ENCODE measurements at places on chromosomes 12 and 14.

DNA sequence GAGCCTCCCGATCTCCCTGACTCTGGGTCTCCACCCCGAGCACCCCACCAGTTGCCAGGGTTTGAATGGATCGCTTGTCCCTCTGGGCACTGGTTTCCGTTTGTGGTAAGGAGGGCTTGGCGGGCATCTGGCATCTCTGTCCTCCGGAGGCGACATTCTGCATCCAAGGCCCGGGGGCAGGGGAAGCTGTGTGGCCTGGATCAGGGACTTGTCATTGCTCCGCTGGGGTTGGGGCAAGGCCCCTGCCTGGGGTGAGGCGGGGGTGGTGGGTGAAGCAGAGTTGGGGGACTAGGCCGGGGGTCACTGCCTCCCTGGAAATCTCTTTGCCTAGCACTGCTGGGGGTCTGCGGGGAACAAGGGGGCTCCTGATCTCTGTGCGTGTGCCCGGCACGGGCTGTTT, 30.2 kb downstream of the KIF26A start:
- no peak for DNase-seq

GRCh38 chr14:30443368-30444007, 115.5 kb upstream of the G2E3 start:
- no peak for DNase-seq

DNA sequence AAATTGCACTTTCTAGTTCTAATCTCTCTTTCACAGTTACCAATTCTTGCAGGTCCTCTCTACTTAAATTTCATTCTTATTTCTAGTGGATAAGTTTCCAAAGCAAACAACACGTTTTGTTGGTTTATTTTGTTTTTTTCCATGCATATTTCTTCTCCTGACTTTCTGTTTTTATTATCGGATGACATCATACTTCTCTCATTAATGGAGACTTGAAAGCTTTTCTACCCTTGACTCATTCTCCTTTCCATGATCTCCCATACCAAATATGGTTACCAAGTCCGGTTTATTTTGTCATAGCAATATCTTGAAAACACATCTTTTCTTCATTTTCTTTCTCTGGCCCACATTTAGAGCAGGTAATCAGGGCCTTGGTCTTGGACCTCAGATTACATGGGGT, 796.5 kb downstream of the GALC start:
- DNase-seq, result no peak

DNA sequence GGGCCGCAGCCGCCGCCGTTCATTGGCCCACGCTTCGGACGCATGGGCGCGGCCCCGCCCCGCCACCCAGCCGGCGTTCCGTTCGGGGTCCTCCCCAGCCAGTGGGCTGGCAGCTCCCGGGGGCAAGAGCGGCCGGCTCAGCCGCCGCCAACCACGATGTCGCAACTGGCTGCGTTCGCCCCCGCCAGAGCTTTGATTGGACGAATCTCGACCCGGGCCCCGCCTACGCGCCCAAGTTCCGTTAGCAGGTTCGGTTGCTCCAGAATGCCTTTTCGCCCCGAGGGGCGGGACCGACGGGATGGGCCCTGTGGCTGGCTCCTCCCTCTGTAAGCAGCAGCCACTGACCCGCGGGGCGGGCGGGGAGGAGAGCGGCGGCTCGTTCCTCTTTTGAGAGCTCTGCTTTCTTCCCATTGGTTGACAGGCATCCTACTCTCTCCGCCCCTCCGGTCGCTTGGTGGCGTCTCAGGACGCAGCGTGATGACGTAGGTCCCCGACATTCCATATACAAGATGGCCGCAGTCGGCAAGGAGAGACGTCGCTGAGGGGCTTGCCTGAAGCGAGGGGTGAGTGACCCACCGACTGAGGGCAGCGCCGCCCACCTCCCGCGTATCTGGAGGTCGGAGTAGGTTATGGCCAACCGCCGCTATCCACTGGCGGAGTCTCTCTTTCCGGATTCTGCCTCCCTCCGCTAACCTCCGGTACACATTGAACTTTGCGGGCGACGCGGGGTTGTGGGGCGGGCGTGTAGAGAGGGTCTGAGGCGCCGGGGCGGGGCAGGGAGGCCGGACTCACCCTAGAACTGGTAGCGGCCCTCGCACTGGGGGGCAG, at the start of gene CCNK:
TSS of gene CCNK (plus strand) at position 493 of the 828 bp plus-strand sequence. CDS start 11,269 bp downstream, outside the sequence.
- peak; percentile 99 for DNase-seq

DNA sequence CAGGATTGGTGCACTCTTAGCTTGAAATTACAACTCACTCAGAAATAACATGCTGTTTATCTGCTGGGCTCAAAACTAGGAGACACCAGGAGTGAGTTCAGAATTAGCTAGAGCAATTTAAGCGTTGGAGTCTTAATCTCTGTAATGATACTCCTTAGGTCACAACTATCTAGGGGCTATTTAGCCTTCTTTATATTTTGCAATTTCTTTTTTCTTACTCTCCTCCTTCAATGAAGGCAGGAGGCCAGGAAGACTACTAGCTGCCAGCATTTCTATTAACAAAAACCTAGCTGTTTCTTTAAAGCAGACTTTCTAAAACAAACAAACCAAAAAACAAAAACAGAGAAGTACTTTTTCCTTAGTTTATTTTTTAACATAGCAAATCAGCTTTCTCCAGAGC, 226.2 kb downstream of the TRHDE start:
- DNase-seq, result no peak

DNA sequence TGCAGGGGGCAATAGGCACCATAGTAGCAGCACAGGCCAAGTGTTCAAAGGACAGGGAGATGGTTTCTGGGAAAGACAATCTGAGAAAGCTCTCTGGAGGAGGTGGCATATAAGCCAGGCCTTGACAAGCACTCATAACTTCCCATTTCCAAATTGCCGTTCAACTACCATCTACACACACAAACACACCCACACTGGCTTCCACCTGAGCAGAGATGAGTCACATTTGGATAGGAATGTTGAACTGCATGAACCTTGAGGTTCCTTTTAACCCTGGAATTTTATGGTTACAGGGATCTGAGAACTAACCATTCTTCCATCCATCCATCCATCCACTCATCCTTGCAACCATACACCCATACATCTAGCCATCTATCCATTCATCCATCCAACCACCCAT, 86.6 kb downstream of the KSR2 start:
- DNase-seq, result no peak

- DNase-seq, result no peak
These were observed 2.6 kb upstream of the KRT79 start for GRCh38 chr12:52836491-52837412.

GRCh38 chr14:102727336-102728095, 49.7 kb upstream of the TRAF3 start:
- DNase-seq, result no peak

GRCh38 chr14:93249128-93249831, 42.2 kb downstream of the UBR7 start:
- no peak for DNase-seq

- no peak for DNase-seq
These were observed 32.8 kb downstream of the HECTD4 start for GRCh38 chr12:112349431-112349830.

- no peak for DNase-seq
These were observed 57.3 kb downstream of the PLEKHG3 start for GRCh38 chr14:64761441-64762043.

- DNase-seq, result no peak
These were observed 1493.5 kb upstream of the TMEM132C start for GRCh38 chr12:126773491-126773890.

DNA sequence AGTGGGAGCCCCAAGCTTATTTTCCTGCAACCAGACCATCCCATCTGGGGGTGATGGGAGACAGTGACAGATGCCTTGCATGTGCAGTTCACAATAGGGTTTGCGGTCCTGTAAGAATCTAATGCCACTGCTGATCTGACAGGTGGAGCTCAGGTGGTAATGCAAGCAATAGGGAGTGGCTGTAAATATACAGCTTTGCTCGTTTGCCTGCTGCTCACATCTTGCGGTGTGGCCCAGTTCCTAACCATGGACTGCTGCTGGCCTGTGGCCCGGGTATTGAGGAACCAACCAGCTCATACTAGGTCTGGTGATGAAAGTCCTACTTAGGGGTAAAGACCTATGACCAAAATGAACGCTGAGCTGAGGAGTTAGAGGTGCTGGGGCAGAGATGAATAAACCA, 36.1 kb upstream of the CCDC88C start:
- DNase-seq, result no peak

DNA sequence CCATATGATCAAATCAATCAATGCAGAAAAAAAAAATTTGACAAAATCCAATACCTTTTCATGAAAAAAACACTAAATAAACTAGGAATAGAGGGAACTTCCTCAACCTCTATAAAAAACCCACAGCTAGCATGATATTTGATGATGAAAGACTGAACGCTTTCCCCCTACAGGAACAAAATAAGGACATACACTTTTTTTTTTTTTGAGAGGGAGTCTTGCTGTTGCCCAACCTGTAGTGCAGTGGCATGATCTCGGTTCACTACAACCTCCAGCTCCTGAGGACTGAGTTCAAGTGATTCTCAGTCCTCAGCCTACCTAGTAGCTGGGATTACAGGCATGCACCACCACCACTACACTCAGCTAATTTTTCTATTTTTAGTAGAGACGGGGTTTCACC, 17.9 kb upstream of the CAMKK2 start:
- DNase-seq, result no peak

DNA sequence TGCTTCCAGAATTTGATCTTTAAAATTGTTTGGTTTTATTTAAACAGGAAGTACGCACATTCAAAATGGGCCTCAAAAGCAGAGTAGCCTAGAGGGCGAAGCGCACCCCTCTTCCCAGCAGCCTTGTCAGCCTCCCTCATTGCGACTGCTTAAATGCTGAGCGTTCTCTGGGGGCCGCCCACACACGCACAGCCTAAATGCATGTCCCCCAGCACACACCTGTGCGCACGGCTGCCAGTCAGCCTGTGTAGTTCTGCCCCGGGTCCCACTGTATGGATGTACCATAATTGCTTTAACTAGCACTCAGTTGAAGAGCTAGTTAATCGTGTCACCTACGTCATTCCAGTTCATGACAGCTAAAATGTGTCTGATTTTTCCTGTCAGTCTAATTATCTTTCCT, 79.3 kb downstream of the TESC start:
- DNase-seq, result no peak

GRCh38 chr12:74111688-74112360, 425.8 kb upstream of the ATXN7L3B start:
- DNase-seq, result peak; percentile 2

DNA sequence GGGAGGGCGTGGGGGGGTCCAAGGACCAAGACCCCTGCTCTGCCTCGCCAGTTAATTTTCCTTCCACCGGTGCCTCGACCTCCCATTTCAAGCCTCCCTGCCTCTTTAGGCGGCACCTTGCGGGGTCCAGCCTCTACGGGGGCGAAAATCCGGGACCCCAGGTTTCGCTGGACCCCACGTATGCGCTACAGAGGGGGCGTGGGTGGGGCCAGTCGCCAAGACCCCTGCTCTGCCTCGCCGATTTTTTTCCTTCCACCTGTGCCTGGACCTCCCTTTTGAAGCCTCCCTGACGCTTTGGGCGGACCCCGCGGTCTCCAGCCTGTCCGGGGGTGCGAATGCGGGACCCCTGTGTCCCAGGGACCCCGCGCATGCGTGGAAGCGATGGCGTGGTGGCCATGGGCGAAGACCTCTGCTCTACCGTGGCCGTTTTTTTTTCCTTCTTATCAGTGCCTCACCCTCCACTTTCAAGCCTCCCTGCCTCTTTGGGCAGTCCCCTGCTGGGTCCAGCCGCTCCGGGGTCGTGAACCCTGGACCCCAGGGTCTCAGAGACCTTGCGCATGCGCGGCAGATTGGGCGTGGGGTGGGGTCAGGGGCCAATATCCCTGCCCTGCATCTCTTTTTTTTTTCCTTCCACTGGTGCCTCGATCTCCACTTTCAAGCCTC, 324.2 kb downstream of the ALG10 start:
- no peak for DNase-seq

GRCh38 chr14:96105089-96105925, 66.1 kb downstream of the C14orf132 start:
- DNase-seq, result no peak

DNA sequence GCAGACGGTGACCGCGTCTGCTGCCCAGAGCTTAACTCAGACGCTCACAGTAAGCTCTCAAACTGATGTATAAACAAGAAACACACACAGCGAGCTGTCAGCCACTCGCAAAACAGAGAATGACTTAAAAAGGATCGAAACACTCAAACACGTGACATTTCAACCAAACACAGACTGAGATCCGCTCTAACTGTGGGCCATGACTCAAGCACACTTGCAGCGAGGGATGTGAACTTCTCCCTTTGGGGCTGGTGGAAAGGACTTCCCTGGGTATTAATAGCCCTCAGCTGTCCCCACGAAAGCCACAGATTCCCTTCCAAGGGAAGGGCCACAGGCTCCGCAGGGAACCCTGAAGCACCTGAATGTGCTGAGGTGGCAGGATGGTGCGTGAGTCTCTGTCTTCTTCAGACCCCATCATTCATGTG, 29.1 kb downstream of the CCDC88C start:
- no peak for DNase-seq

GRCh38 chr14:37571391-37571790, 23.7 kb downstream of the FOXA1 start:
- no peak for DNase-seq

- DNase-seq, result no peak
These were observed 288.6 kb downstream of the DPF3 start for GRCh38 chr14:72605096-72605920.

DNA sequence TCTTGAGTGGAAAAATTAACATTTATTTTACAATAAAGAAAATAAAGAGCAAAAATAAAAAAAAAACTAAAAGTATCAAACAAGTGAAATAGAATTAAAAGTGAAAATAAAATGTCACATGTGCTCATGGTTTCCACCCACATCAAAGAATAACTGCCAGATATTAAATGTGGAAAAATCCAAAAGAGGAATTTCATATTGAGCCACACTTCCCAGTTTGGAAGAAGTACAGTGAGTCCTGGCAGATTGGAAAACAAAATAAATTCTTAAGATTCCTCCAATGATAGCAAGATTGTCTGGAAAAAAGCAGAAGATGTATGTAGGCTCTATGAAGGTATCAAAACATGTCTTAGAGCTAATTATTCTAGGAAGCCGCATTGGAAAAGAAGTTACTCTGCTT, 1019.5 kb downstream of the SLC6A15 start:
- DNase-seq, result no peak

Data from NCI-H1930 (cell line).